ENCODE measurements at places on chromosomes 12 and 14. TPM values are rescaled to one million over a fixed set of nuclear protein-coding genes. Genes with fewer than 3 reads are reported as not detected.

Gene RBP5
- total RNA-seq = 0.47 TPM

Gene ATL1
- 1.6 TPM for total RNA-seq

Gene HOXC13
- not detected for total RNA-seq

Gene TAS2R31
- total RNA-seq = 0.88 TPM

Gene TRIM9
- total RNA-seq = 0.27 TPM

Gene PPTC7
- total RNA-seq = 103 TPM

Gene CABP1
- 4.2 TPM for total RNA-seq

Gene VSIG10
- 12.1 TPM for total RNA-seq

GRCh38 chr12:104546575-104546974 is 89.8 kb downstream of the CHST11 start:
- DNase-seq = no peak

DNA sequence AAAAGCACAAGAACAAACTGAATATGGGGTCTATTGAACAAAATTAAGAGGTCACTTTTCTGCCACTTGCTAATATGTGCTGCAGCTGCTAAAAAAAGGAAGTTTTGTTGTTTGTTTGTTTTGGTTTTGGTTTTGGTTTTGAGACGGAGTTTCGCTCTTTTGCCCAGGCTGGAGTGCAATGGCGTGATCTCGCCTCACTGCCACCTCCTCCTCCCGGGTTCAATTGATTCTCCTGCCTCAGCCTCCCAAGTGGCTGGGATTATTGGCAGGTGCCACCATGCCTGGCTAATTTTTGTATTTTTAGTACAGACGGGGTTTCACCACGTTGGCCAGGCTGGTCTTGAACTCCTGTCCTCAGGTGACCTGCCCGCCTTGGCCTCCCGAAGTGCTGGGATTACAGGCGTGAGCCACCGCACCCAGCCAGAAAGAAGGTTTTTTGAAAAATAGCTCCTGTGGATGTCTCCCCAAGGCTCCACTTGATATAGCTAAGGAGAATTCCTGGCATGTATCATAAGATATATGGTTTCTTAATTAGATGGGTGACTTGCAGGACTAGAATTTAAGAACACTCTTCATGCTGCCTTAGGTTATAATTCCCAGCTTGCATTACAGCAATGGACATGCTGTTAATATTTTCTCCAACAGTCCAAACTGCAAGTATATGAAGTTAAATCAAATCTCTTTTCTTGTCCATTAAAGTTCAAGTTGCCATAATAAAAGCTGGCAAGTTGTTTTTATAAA is 237.6 kb upstream of the AMIGO2 start:
- no peak for DNase-seq

DNA sequence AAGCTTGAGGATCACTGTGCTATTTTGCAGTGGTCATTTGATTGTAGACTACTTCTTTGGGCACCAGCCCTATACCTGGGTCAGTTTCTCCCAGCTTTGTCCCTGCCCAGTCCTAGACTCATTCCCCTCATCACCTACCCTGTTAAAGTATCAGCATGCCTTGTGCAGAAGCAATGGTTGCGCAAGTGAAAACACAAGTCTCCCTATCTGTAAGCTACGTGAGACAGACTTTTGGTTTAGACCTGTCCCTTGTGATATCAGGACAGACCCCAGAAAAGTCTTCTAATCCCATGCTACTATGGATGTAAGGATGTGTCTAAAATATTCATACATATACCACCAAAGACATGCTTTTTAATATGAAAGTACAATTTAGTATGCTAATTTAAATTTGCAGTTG is 88.8 kb upstream of the ATP2B1 start:
- no peak for DNase-seq

DNA sequence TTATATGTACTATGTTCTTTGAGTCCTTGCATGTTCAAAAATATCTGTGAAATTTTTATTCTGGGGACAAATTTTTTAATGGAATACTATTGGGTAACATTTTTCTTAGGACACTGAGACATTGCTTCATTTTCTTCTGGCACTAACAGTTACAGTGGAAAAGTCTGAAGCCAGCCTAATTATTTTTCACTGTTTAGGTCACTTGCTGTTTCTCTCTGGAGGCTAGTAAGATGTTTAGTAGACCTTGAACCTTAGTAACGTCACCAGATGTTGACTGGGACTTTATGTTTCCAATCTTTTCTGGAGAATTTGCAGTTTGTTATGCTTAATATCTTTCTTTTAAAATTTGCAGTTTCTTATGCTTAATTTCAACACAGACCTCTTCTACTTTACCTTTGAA is 12.3 kb upstream of the EPYC start:
- no peak for DNase-seq

GRCh38 chr12:120136093-120136770 is 19.7 kb upstream of the RAB35 start:
- no peak for DNase-seq

DNA sequence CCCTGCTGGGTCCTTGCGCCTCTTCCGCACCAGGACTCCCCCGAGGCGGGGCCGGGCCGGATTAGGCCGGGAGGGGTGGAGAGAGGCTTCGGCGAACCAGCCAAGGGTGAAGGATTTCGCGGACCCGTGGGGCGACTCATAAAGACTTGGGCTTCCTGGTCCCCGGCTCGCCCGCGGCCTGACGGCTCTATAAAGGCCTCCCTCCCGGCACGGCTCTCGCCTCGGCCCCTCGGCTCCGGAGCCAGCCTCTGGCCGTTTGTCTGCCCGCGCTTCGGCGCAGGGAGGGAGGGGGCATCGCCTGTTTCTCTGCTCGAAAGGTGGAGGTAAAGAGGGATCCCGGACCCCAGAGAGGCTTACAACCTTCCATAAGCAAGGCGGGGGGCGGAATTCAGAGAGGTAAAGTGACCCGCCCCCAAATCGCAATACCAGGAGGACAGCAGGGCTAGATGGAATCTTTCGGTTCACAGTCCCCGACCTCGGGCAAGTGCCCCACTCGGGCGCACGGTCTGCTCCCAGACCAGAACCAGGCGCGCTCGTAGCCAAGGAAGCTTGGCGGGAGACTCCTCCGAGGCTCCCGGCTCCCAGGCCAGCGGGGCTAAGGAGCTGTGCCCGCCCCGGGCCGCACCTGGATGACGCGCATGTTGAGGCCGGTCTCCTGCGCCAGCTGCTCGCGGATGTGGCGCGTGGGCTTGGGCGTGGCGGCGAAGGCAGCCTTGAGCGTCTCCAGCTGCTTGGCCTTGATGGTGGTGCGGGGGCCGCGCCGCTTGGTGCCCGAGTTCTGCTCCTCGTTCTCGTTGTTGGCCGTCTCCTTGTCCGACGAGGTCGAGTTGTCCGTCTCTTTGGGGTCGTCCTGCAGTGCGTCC is 3.9 kb downstream of the LHX5 start:
- no peak for DNase-seq

- DNase-seq = no peak
Observed at GRCh38 chr12:56759263-56759908, 3.7 kb upstream of the HSD17B6 start.

- DNase-seq = no peak
Observed at GRCh38 chr12:19553175-19553574, 113.9 kb downstream of the AEBP2 start.

- no peak for DNase-seq
Observed at GRCh38 chr12:26029736-26030022, 71.2 kb downstream of the RASSF8 start.

GRCh38 chr14:83777516-83777915 is 1752.4 kb upstream of the FLRT2 start:
- DNase-seq = no peak

- no peak for DNase-seq
Observed at GRCh38 chr12:56749359-56749758, 2.8 kb downstream of the PRIM1 start.

- no peak for DNase-seq
Observed at GRCh38 chr12:122297494-122297893, 31.2 kb upstream of the VPS33A start.

- no peak for DNase-seq
Observed at GRCh38 chr12:53935383-53936341, 3.0 kb upstream of the HOXC13 start.

DNA sequence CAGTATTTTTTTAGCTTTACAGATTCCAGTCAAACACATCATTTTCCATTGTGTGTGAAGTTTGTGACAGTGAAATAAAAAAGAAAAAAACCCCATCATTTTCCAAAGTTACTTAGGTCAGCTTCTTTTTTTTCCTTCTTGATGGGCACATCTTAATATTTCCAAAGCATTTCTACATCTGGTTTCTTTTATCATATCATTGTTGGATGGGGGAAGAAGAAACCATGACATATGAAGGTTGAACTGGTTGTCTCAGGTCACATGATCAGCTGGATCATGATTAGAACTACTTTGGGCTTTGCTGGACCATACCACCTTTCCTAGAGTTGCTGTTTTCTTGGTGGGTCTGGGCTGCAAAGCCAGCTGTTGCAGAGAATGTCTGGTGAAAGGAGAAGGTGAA is 59.8 kb downstream of the FOS start:
- DNase-seq = no peak
